ENCODE measurements at places on chromosomes 7 and 10.

DNA sequence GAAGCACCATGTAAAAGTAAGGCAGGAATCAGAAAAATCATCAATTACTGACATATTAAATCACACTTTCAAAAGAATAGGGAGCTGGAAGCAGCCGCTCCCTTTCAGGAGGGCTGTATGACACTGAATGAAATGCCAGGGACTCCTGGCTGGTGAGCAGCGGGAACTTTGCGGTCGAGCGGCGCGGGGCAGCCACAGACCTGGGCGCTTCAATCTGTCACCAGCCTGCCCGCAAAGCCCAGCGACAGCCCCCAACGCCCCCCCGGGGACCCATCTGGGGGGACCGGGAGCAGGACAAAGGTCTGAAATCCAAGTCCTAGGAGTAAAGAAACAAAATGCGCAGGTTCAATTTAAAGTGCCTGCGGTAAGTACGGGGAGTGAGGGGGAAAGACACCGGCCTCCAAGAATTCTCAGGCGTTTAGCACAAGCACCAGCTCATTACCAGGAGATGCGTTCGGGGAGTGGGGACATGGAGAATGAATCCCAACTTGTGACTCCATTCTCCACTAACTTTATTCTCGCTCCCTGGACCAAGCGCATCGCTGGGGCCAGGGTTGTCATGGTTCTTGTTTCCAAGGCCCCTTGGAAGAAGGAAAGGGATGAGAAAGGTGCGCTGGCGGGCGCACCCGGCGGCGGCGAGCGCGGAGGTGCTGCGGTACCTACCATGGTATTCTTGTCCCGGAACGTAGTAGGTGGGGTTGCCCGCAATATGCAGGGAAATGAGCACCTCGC, 824 bp downstream of the RELN start:
- no peak for DNase-seq

- DNase-seq: no peak
These were observed 6.0 kb upstream of the ZRANB1 start for GRCh38 chr10:124935946-124936345.

GRCh38 chr10:64130152-64130551, 609.0 kb downstream of the REEP3 start:
- no peak for DNase-seq

GRCh38 chr7:122651451-122651850, 47.5 kb downstream of the RNF133 start:
- DNase-seq: no peak

- no peak for DNase-seq
These were observed 3.6 kb downstream of the PAX2 start for GRCh38 chr10:100749059-100749308.

- no peak for DNase-seq
These were observed 27.0 kb downstream of the COL1A2 start for GRCh38 chr7:94421681-94422080.

DNA sequence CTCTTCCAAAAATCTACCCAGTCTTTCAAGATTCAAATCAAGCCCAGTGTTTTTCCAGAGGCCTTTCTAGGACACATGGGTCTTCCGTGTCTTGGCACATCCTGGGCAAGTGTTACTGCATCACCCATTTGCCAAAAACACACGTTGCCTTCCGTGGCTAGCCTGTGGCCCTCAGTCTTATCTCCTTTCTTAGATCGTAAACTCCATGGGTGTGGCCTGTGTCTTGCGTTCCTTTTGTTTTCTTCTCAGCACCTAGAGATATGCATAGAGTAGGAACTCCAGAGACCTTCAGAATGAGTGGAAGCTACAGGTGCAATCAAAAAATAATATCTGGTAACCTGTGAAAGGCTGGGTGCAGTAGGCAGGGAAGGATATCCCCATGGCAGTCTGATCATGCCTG, 56.5 kb upstream of the NMT2 start:
- DNase-seq: no peak

DNA sequence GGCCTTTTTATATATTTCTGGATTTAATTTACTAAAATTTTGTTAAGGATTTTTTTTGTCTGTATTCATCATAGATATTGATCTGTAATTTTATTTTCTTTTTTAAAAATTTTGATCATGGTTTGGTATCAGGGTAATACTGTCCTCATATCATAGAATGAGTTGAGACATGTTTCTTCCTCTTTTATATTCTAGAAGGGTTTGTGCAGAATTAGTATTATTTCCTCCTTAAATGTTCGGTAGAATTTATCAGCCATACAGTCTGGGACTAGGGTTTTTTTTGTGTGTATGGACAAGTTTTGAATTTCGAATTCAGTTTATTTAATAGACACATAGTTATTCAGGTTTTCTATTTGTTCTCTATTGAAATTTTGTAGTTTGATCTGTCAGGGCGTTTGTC, 54.0 kb downstream of the SHOC2 start:
- no peak for DNase-seq

GRCh38 chr10:132690821-132691610, 94.9 kb downstream of the NKX6-2 start:
- DNase-seq: no peak

GRCh38 chr7:18771834-18772566, 276.5 kb downstream of the HDAC9 start:
- DNase-seq: no peak

GRCh38 chr7:32658034-32658433, 162.7 kb downstream of the AVL9 start:
- no peak for DNase-seq

DNA sequence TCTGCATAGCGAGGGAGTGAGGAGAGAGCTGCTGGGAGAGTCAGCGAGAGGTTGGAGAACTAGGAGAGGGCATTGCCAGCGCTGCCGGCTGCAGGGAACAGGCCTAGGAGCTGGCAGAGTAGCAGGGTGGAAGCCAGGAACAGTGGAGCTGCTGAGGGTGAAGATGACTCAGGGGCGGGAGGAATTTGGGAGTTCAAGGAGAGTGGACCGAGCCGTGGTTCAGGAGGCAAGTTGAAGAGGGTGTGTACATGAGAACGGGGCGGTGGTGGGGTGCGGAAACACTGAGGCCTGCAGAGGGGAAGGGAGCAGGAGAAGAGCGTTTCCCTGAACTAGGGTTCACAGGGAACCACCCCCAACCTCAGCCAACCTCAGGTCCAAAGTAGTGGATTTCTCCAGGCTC, 31.5 kb downstream of the HIF1AN start:
- no peak for DNase-seq

DNA sequence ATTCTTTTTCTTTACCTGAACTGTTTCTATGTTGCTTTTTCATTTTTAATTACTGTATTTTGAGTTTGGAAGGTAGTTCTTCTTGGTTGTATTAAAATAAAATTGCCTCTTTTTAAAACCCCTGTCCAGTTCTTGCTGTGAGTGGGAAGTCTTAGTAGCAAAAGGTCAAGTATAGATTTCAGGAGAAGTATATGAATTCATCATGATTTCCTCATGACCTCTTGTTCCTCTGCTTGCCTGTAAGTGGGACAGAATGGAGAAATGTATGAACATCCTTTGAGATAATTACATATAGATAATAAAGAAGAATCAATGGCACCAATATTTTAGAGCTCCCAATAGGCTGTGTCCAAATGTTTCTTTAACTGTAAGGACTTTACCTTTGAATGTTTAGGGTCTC, 126.2 kb downstream of the LRRC4 start:
- no peak for DNase-seq

- DNase-seq: no peak
These were observed 423.2 kb downstream of the RPS24 start for GRCh38 chr10:78456649-78457400.

Data from OCI-M1 (cell line).